Right kidney (tissue), 9 donors: ENCODE measurements at places on chromosomes 1 and 21.

- DNase-seq: no peak
Measured at GRCh38 chr1:157437296-157437695, 115.0 kb downstream of the FCRL5 start.

DNA sequence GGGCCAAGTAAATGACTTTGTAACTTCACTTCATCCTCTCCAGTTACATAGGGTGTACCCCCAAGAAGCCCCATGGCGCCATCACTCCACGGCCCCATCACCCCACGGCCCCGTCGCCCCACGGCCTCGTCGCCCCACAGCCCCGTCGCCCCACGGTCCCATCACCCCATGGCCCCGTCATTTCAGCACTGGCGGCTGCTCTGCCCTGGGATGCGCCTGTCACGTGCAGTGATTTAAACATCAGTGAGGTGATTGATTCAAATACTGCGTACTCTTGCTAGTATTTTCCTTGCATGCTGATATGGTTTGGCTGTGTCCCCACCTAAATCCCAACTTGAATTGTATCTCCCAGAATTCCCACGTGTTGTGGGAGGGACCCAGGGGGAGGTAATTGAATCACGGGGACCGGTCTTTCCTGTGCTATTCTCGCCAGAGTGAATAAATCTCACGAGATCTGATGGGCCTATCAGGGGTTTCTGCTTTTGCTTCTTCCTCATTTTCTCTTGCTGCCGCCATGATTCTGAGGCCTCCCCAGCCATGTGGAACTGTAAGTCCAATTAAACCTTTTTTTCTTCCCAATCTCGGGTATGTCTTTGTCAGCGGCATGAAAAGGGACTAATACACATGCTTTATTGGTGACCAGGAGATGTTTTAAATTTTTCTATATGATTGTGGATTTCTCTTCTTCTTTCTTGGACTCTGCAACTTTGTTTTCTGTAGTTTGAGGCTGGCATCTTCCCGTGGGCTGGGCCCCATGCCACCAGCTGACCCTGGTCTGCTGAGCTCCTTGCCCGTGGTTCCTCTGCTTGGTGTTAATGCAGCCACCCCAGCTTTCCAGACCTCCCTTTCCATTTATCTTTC is 50.1 kb upstream of the PCBP3 start:
- DNase-seq: no peak

- no peak for DNase-seq
Measured at GRCh38 chr1:205963352-205964155, 20.3 kb upstream of the SLC26A9 start.

GRCh38 chr21:34510148-34511142 is 1.6 kb downstream of the KCNE1 start:
- no peak for DNase-seq

- DNase-seq: no peak
Measured at GRCh38 chr1:238281418-238281817, 390.7 kb upstream of the ZP4 start.

DNA sequence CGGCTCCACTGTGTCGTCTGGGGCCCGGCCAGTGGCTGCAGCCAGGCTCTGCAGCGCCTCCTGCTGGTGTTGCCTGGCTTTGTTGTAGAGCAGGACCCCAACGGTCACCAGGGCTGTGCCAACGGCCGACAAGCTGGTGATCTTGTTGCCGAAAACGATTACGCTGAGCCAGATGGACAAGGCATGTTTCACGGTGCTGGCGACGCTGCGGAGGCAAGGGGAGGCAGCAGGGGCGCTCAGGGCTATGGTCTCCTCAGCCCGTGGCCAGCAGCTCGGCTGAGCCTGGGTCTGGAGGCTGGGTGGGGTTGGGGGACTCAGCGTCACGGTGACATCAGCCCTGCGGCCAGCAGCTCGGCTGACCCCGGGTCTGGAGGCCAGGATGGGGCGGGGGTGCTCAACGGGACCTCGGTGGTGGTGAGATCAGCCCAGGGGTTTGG is 7.0 kb upstream of the CDK11B start:
- no peak for DNase-seq

DNA sequence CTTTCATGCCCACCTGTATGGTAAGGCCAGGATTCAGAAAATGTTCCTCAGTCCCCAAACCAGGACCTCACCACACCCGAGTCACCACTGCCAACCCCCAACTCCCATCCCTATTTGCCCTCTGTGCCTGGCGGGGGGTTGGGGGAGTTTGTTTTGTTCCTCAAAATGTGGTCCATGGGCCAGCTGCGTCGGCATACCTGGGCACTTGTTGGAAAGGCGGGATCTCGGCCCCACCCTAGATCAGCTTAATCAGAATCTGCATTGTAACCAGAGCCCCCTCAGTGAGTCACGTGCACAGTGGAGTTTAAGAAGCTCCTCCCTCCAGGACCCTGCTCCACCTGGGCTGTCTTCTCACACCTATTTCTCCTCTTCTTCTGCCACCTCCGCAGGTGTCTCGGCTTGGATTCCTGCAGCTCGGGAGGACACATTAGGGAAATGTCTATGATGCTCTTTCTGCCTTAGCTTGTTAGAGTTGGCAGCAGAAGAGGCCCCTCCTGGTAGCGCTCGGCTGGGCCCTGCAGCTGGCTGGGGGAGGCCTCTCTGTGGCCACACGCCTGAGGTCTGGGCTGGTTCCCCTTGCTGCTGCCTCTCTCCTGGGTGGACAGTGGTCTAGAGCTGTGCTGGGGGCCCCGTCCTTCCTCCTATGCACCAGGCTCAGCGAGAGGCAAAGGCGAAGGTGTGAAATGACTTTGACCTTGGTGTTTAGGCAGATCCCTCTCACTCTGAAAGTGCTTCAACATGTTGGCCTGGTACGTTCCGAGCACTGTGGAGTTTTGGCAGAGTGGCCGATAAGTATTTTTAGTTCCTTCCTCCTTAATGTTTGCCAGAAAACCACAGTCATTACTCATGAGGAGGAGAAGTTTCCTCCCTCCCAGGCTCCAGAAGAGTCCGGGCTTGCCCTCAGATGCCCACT is 41.8 kb upstream of the CAMTA1 start:
- DNase-seq: no peak

- no peak for DNase-seq
Measured at GRCh38 chr1:231335663-231336602, 1.7 kb downstream of the EXOC8 start.

GRCh38 chr1:94998114-94998513 is 71.2 kb upstream of the CNN3 start:
- no peak for DNase-seq

- no peak for DNase-seq
Measured at GRCh38 chr1:45545019-45545493, 5.6 kb upstream of the AKR1A1 start.

DNA sequence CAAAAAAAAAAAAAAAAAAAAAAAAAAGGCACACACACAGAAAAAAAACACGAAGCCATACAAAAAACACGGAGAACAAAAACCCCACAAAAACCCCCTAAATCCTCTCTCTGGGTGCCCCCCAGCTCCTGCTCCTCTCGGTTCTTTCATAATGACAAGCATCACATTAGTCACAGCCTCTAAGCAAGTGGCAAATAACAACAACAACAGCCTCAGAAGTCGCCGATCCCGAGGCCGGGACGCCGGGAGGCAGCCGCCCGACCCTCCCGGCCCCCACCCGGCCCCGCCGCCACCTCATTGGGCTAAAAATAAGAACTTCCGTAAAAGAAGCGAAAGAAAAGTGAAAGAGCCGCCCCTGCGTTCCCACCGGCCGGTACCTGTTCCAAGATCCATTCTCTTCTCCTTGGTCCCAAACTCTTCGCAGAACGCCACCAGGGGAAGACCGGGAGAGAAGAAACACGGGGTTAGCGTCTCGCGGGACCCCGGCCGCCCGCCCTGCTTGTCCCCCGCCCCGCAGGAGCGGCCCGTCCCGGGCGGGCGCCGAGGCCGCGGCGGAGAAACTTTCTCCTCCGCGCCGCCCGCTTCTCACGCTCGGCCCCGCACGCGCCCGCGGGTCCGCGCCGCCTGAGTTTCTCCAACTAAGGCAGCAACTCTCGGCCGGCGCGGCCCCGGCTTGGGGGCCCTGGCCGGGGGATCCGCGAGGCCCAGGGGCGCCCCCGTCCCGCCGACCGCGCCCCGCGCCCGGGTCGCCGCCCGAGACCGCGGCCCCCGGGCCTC is 102.8 kb downstream of the CASZ1 start:
- DNase-seq: no peak

GRCh38 chr1:86207323-86207722 is 50.8 kb upstream of the COL24A1 start:
- DNase-seq: no peak

DNA sequence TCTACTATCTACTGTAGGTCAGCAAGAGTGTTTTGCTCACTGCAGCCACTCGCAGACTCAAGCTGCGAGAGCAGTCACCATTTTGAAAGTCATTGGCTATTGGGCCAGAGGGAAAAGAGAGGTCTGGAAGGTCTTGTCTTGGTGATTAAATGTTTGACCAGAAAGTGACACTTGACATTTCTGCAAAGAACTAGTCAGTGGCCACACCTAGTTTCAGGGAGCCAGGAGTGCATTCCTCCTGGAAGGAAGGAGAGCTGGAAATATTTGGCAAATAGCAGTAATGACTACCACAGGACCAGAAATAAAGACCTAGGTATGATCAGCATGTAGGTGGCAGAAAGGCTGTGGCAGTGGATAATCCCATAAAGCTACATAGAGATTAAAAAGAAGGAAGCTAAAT is 440.0 kb upstream of the PLXNA2 start:
- DNase-seq: no peak

GRCh38 chr1:94355485-94355980 is 62.7 kb upstream of the ABCD3 start:
- DNase-seq: no peak

GRCh38 chr1:145975216-145975615 is 10.7 kb downstream of the POLR3GL start:
- DNase-seq: no peak
